ENCODE measurements at places on chromosomes 4 and X. TPM values are rescaled to one million over a fixed set of nuclear protein-coding genes. Genes with fewer than 3 reads are reported as not detected.

DNA sequence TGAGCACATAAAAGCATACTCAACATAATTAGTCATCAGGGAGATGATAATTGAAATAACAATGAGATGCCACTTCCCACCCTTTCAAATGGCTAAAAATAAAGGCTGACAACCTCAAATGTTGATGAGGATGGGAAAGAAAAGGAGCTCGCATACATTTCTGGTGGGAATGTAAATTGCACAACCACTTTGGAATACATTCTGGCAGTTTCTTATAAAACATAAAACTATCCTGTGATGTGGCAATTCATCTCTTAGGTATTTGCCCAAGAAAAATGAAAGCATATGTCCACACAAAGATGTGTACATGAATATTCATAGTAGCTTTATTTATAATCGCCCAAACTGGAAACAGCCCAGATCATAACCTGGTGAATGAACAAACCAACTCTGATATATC lies 687 bp upstream of the ZNF275 start:
- no peaks in the 10 kb centered on the region for H3K36me3 ChIP-seq
- DNase-seq: no peak
- H3K4me3 ChIP-seq: no peak overlapping the region
- H3K27me3 ChIP-seq: no peaks in the 10 kb centered on the region
- H3K4me1 ChIP-seq: no peaks in the 10 kb centered on the region

DNA sequence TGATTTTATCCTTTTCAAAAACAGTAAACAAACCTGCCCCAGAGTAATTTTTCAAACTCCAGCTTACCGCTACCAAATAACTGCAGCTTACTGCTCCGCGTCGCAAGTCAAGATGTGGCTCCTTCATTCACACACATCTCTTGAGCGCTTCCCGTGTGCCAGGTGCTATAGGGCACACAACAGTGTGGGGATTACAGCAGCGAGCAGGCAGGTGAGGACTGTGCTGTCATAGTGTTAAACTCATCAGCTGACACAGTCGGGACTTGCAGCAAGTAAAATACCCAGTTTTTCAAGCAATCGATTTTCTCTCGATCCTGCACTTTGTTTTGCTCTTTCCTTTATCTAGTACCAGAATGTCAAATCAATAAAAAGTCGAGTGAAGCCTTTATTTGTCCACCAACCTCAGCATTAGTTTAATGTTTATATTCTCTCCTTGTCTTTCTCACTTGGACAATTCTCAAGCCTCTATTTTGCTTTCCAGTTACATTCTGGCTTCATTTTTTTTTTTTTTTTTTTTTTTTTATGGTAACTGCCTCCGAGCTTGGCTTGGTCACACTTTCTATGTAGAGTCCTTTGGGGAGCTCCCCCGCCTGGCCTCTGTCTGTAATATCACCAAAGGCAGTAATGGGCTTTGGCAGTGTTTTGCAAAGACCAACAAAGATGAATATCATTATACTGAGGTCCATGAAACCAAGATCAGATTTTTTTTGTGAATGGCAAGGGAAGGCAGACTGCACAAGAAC lies 8.3 kb upstream of the ASB5 start:
- no peaks in the 10 kb centered on the region for H3K36me3 ChIP-seq
- no peak overlapping the region for H3K27ac ChIP-seq
- no peaks in the 10 kb centered on the region for H3K27me3 ChIP-seq
- H3K4me1 ChIP-seq: no peaks in the 10 kb centered on the region
- DNase-seq: peak; percentile 49
- H3K4me3 ChIP-seq: no peak overlapping the region

DNA sequence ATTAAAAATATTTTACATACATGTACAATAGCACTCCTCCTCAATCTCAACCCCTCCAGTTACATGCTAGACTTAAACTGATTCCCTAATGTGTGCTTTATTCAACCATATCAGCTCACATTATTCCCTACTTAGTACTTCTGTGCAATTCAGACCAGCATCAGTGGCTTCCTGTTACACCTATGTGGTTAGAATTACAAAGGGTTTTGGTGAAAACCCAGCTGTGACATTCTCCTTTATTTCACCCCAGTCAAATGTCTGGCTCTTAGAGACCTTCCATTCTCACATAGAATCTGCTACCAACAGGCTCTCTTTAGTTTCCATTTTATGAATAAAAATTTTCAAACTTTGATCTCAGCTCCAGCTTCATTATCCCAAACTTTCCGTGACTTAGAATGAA lies 85.2 kb upstream of the SLC7A11 start:
- no peaks in the 10 kb centered on the region for H3K27me3 ChIP-seq
- H3K4me3 ChIP-seq: no peak overlapping the region
- no peaks in the 10 kb centered on the region for H3K4me1 ChIP-seq
- DNase-seq: no peak
- H3K36me3 ChIP-seq: no peaks in the 10 kb centered on the region

GRCh38 chr4:88158489-88159228 lies at the start of gene ABCG2:
TSS of gene ABCG2 (minus strand) at chr4:88158639. CDS start at chr4:88139995, 18,644 bp downstream.
- H3K27me3 ChIP-seq: no peaks in the 10 kb centered on the region
- peak; percentile 33 for DNase-seq
- H3K4me3 ChIP-seq: peak within 1 kb of the TSS; percentile 1
- H3K4me1 ChIP-seq: peaks cover 13% of the 10 kb centered on the region
- H3K36me3 ChIP-seq: no peaks in the 10 kb centered on the region
- H3K27ac ChIP-seq: peak within 1 kb of the TSS; percentile 44

The LONRF3 gene
- 66.0 TPM for total RNA-seq

The PRDM8 gene
- total RNA-seq: 2.1 TPM

- H3K36me3 ChIP-seq: no peaks in the 10 kb centered on the region
- no peaks in the 10 kb centered on the region for H3K27me3 ChIP-seq
- peak; percentile 49 for DNase-seq
- H3K4me3 ChIP-seq: peak overlapping the region; percentile 77
- H3K27ac ChIP-seq: peak overlapping the region; percentile 85
Measured at GRCh38 chr4:56434599-56435139, 746 bp downstream of the PPAT start.

The LEF1 gene
- 7.5 TPM for total RNA-seq

GRCh38 chr4:82053396-82053795 lies 320.4 kb downstream of the HNRNPD start:
- no peaks in the 10 kb centered on the region for H3K36me3 ChIP-seq
- no peaks in the 10 kb centered on the region for H3K27me3 ChIP-seq
- no peak overlapping the region for H3K27ac ChIP-seq
- DNase-seq: no peak

The C4orf50 gene
- 0.09 TPM for total RNA-seq

The IQSEC2 gene
- 28.7 TPM for total RNA-seq

DNA sequence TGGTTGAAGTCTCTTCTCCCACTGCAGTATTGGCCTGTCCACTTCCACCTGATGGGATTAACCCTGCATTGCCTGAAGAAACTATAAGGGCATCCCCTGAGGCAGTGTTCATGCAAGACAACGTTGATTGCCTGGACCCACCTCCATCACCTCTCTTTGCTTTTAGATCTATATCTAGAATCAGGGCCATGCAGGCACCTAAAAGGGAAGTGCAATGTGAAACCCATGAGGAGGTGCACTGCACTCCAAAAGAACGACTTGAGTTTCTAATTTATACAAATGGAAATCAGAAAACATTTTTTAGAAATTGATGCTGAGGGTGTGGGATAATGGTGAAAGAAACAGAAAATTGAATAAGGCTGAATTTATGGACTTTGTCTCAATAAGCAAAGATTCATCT lies 694.4 kb downstream of the TRAM1L1 start:
- DNase-seq: no peak
- H3K4me1 ChIP-seq: no peaks in the 10 kb centered on the region
- no peaks in the 10 kb centered on the region for H3K36me3 ChIP-seq
- H3K4me3 ChIP-seq: no peak overlapping the region
- H3K27me3 ChIP-seq: no peaks in the 10 kb centered on the region
- H3K27ac ChIP-seq: no peak overlapping the region

The MAGEA3 gene
- 0.20 TPM for total RNA-seq

- H3K27me3 ChIP-seq: no peaks in the 10 kb centered on the region
- no peak overlapping the region for H3K27ac ChIP-seq
- H3K4me3 ChIP-seq: no peak overlapping the region
- no peak for DNase-seq
- no peaks in the 10 kb centered on the region for H3K36me3 ChIP-seq
Measured at GRCh38 chrX:102959471-102959870, 22.4 kb downstream of the RAB40AL start.

The ADH1C gene
- total RNA-seq: 6.5 TPM

- H3K27me3 ChIP-seq: no peaks in the 10 kb centered on the region
- no peaks in the 10 kb centered on the region for H3K36me3 ChIP-seq
- no peaks in the 10 kb centered on the region for H3K4me1 ChIP-seq
- DNase-seq: no peak
Measured at GRCh38 chr4:186746581-186746980, 22.9 kb upstream of the FAT1 start.

The NRK gene
- total RNA-seq: 0.54 TPM

GRCh38 chr4:112325530-112325929 lies 28.4 kb downstream of the ALPK1 start:
- no peaks in the 10 kb centered on the region for H3K36me3 ChIP-seq
- no peak for DNase-seq
- no peaks in the 10 kb centered on the region for H3K27me3 ChIP-seq
- peaks cover 8% of the 10 kb centered on the region for H3K4me1 ChIP-seq
- no peak overlapping the region for H3K27ac ChIP-seq
- no peak overlapping the region for H3K4me3 ChIP-seq

The EPGN gene
- total RNA-seq: 0.34 TPM

- DNase-seq: no peak
- H3K27me3 ChIP-seq: no peaks in the 10 kb centered on the region
- H3K36me3 ChIP-seq: no peaks in the 10 kb centered on the region
Measured at GRCh38 chr4:86661006-86661405, 66.9 kb downstream of the PTPN13 start.

The HPGD gene
- total RNA-seq: 176 TPM

GRCh38 chr4:94441838-94442237 lies 9.9 kb upstream of the PDLIM5 start:
- no peaks in the 10 kb centered on the region for H3K4me1 ChIP-seq
- no peaks in the 10 kb centered on the region for H3K27me3 ChIP-seq
- H3K36me3 ChIP-seq: no peaks in the 10 kb centered on the region
- no peak for DNase-seq
- H3K27ac ChIP-seq: no peak overlapping the region

DNA sequence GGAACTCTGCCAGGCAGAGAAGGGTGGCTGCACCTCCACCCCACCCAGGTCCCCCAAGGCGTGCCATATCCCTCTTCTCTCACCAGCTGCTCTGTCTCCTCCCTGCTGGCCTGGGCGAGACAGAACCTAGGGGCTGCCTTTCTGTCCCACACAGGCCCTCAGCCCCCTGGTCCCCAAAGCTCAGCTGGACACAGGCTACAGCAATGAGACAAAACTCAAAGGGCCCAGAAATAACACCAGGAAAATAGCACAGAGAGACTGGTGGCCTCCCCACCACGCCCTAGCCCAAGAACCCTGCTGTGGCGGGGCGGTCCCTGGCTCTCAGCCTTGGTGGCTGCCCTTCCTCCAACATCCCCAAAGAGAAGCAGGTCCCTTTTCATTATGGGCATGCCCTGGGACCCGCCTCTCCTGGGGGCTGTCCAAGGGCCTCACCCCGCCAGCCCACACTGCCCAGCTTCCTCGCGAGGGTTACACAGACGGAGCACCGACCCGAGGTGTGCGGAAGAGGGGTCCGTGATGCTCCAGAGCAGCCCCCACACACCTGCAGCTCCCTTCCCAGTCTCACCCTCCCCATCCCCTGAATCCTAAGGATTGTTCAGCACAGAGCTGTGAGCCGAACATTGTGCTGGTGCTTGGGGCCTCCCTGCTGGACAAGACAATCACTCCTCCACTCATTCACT lies 67.7 kb upstream of the HMX1 start:
- no peak overlapping the region for H3K27ac ChIP-seq
- H3K4me3 ChIP-seq: no peak overlapping the region
- no peaks in the 10 kb centered on the region for H3K4me1 ChIP-seq
- no peaks in the 10 kb centered on the region for H3K27me3 ChIP-seq
- no peaks in the 10 kb centered on the region for H3K36me3 ChIP-seq

DNA sequence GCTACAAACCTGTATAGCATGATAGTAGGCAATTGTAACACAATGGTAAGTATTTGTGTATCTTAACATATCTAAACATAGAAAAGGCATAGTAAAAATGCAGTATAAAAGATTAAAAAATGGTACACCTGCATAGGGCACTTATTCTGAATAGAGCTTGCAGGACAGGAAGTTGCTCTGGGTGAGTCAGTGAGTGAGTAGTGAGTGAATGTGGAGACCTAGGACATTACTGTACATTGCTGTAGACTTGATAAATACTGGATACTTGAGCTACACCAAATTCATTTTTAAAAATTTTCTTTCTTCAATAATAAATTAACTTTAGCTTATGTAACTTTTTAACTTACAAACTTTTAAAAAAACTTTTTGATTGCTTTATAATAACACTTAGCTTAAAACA lies 68.2 kb upstream of the MAML3 start:
- DNase-seq: no peak
- no peaks in the 10 kb centered on the region for H3K4me1 ChIP-seq

- DNase-seq: no peak
- H3K27me3 ChIP-seq: no peaks in the 10 kb centered on the region
- no peaks in the 10 kb centered on the region for H3K36me3 ChIP-seq
- H3K27ac ChIP-seq: no peak overlapping the region
- no peaks in the 10 kb centered on the region for H3K4me1 ChIP-seq
- H3K4me3 ChIP-seq: no peak overlapping the region
Measured at GRCh38 chr4:19596342-19596741, 655.4 kb upstream of the SLIT2 start.

- no peaks in the 10 kb centered on the region for H3K27me3 ChIP-seq
- H3K4me3 ChIP-seq: no peak overlapping the region
- H3K4me1 ChIP-seq: no peaks in the 10 kb centered on the region
- DNase-seq: no peak
- H3K36me3 ChIP-seq: no peaks in the 10 kb centered on the region
Measured at GRCh38 chr4:150673793-150674192, 91.8 kb downstream of the MAB21L2 start.

GRCh38 chrX:318739-319578 lies at the start of gene GTPBP6:
TSS of gene GTPBP6 (minus strand) at chrX:318796. CDS start at chrX:318787, 9 bp downstream.
- H3K4me1 ChIP-seq: peaks cover 20% of the 10 kb centered on the region
- DNase-seq: peak; percentile 100
- peak within 1 kb of the TSS; percentile 96 for H3K27ac ChIP-seq
- H3K36me3 ChIP-seq: peaks cover 18% of the 10 kb centered on the region
- peak within 1 kb of the TSS; percentile 97 for H3K4me3 ChIP-seq

GRCh38 chrX:149074398-149074797 lies 430.7 kb downstream of the IDS start:
- DNase-seq: no peak
- H3K27me3 ChIP-seq: no peaks in the 10 kb centered on the region
- no peaks in the 10 kb centered on the region for H3K4me1 ChIP-seq
- no peaks in the 10 kb centered on the region for H3K36me3 ChIP-seq

All from upper lobe of left lung (tissue), 6 donors.